ENCODE measurements at places on chromosomes 13 and 19.

GRCh38 chr13:22099585-22099984 is 428.7 kb downstream of the FGF9 start:
- no peaks in the 10 kb centered on the region for H3K4me1 ChIP-seq
- H3K4me3 ChIP-seq: no peak overlapping the region
- H3K27me3 ChIP-seq: no peaks in the 10 kb centered on the region
- no peaks in the 10 kb centered on the region for H3K36me3 ChIP-seq

- H3K4me3 ChIP-seq: no peak overlapping the region
- H3K36me3 ChIP-seq: no peaks in the 10 kb centered on the region
- H3K4me1 ChIP-seq: peaks cover 4% of the 10 kb centered on the region
- no peaks in the 10 kb centered on the region for H3K27me3 ChIP-seq
Observed at GRCh38 chr13:26881154-26881553, 120.6 kb upstream of the GPR12 start.

GRCh38 chr13:74056801-74057542 is 77.2 kb downstream of the KLF12 start:
- H3K27me3 ChIP-seq: no peaks in the 10 kb centered on the region
- no peak overlapping the region for H3K27ac ChIP-seq

DNA sequence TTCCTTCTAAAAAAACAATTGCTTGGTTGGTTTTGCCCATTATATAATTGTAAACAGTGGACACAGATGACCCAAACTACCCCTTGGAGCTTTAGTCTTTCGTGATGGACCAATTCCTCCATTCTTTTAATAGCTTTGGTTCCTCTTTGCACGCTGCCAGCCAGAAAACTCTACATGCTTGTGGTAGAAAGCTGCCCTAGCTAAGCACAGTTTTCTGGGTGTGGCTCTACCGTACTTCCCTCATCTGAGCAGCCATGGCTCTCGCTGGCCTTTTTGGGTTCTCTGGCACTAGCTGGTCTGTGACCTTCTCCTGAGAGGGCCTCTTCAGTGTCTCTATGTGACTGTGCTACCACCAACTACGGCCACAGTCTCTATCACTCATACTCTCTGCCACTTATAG is 29.9 kb upstream of the CEBPA start:
- no peak overlapping the region for H3K27ac ChIP-seq
- DNase-seq: no peak
- H3K36me3 ChIP-seq: no peaks in the 10 kb centered on the region
- no peaks in the 10 kb centered on the region for H3K27me3 ChIP-seq

GRCh38 chr13:61908906-61909615 is 493.4 kb upstream of the PCDH20 start:
- H3K4me3 ChIP-seq: no peak overlapping the region
- no peaks in the 10 kb centered on the region for H3K27me3 ChIP-seq
- H3K27ac ChIP-seq: no peak overlapping the region

- no peaks in the 10 kb centered on the region for H3K4me1 ChIP-seq
- no peaks in the 10 kb centered on the region for H3K36me3 ChIP-seq
- H3K27me3 ChIP-seq: no peaks in the 10 kb centered on the region
- no peak overlapping the region for H3K4me3 ChIP-seq
- no peak overlapping the region for H3K27ac ChIP-seq
- peak; percentile 40 for DNase-seq
Observed at GRCh38 chr13:35378939-35379338, 97.5 kb downstream of the MAB21L1 start.

DNA sequence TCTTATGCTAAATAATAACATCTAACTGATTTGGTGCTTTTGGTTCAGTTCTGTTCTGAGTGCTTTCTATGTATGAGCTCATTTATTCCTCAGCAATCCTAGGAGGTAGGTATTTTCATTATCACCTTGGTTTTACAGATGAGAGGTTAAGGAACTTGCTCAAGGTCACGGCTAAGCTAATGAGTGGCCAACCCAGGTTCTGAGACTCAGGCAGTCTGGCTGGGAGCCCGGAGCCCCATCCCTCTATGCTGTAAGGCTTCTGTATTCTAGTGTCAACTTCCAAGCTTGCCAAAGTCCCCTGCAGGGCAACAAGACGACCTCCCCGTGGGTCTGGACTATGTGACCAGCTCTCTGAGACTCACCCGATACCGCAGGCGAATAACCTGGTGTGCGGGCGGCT is 60.5 kb downstream of the PARP4 start:
- no peak for DNase-seq
- no peaks in the 10 kb centered on the region for H3K4me1 ChIP-seq
- H3K4me3 ChIP-seq: no peak overlapping the region
- no peaks in the 10 kb centered on the region for H3K27me3 ChIP-seq
- H3K27ac ChIP-seq: no peak overlapping the region

GRCh38 chr13:99144306-99144705 is 56.3 kb upstream of the UBAC2 start:
- no peaks in the 10 kb centered on the region for H3K4me1 ChIP-seq
- no peaks in the 10 kb centered on the region for H3K36me3 ChIP-seq
- no peak for DNase-seq
- H3K27ac ChIP-seq: no peak overlapping the region
- H3K4me3 ChIP-seq: no peak overlapping the region

- DNase-seq: peak; percentile 23
- no peak overlapping the region for H3K27ac ChIP-seq
- no peaks in the 10 kb centered on the region for H3K36me3 ChIP-seq
- H3K4me3 ChIP-seq: no peak overlapping the region
- H3K4me1 ChIP-seq: peaks cover 27% of the 10 kb centered on the region
Observed at GRCh38 chr19:31329819-31330218, 19.4 kb downstream of the TSHZ3 start.

- no peak overlapping the region for H3K4me3 ChIP-seq
- DNase-seq: peak; percentile 16
- peaks cover 3% of the 10 kb centered on the region for H3K27me3 ChIP-seq
- H3K36me3 ChIP-seq: no peaks in the 10 kb centered on the region
- no peak overlapping the region for H3K27ac ChIP-seq
- no peaks in the 10 kb centered on the region for H3K4me1 ChIP-seq
Observed at GRCh38 chr19:4208385-4209094, 20.8 kb upstream of the EBI3 start.

DNA sequence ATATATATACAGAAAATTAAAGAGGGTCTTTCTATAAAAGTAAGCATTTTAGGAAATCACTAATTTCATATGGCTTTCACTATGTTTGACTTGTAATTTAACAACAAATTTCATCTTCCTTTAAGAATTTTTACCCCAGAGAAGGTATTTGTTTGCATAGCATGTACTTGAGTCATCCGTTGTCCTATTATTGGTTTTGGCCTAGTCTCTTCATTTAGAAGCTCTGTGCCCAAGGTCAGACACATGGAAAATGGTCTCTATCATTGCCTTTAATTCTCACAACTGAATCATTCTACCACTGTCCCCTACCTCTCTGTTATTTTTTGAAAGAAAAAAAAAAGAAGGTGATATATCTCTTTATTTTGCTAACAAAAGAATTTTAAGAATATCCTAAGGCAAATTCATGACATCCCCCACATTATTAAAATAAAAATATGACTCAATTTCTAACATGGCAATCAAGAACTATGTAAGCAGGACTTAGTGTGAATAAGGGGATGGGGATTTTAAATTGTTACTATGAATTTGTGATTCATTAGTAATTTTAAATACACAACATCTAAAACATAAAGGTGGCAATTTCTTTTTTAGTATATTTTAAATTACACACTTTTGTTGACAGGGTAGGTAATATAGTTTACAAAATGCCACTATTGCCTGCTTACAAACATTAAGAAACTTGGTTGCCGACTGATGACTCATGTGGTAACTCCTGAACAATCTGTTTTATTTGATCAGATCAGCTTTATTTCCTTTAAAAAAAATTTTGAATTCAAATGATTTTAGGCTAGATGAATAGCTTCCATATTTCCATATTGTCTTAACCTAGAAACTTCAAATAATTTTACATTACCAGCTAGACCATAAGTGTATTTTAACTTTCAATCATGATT is 13.9 kb downstream of the SLITRK5 start:
- H3K4me1 ChIP-seq: peaks cover 6% of the 10 kb centered on the region
- DNase-seq: peak; percentile 46
- no peaks in the 10 kb centered on the region for H3K27me3 ChIP-seq
- no peak overlapping the region for H3K27ac ChIP-seq

- no peaks in the 10 kb centered on the region for H3K27me3 ChIP-seq
- no peak for DNase-seq
- no peak overlapping the region for H3K27ac ChIP-seq
Observed at GRCh38 chr13:107928762-107929161, 286.6 kb downstream of the LIG4 start.

GRCh38 chr19:14632286-14632685 is 42.4 kb downstream of the ADGRE3 start:
- H3K4me1 ChIP-seq: no peaks in the 10 kb centered on the region
- H3K27ac ChIP-seq: no peak overlapping the region
- DNase-seq: no peak
- H3K27me3 ChIP-seq: no peaks in the 10 kb centered on the region

GRCh38 chr13:113153810-113154748 is 4.4 kb upstream of the PROZ start:
- peak; percentile 39 for DNase-seq
- peaks cover 10% of the 10 kb centered on the region for H3K4me1 ChIP-seq
- H3K36me3 ChIP-seq: no peaks in the 10 kb centered on the region
- peak overlapping the region; percentile 63 for H3K27ac ChIP-seq
- no peaks in the 10 kb centered on the region for H3K27me3 ChIP-seq

DNA sequence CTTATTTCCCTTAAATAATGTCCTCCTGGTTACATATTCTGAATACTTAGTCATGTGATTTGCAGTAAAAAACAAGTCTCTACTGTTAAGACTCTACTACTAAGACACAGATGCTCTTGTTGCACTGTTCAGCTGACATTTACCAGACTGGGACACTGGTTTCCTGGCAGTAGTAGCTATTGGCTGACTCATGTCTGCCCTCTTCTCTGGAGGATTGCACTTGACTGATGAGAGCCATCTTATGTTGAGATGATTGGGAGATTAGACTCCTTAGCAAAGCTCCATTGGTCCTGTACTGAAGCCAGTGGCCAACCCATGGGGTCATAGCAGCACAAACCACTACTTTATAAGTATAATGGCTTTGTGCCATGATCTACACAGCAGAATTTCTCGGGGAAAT is 1672.6 kb upstream of the PCDH20 start:
- DNase-seq: peak; percentile 50
- H3K27ac ChIP-seq: no peak overlapping the region
- no peaks in the 10 kb centered on the region for H3K36me3 ChIP-seq
- peaks cover 3% of the 10 kb centered on the region for H3K4me1 ChIP-seq
- no peaks in the 10 kb centered on the region for H3K27me3 ChIP-seq

DNA sequence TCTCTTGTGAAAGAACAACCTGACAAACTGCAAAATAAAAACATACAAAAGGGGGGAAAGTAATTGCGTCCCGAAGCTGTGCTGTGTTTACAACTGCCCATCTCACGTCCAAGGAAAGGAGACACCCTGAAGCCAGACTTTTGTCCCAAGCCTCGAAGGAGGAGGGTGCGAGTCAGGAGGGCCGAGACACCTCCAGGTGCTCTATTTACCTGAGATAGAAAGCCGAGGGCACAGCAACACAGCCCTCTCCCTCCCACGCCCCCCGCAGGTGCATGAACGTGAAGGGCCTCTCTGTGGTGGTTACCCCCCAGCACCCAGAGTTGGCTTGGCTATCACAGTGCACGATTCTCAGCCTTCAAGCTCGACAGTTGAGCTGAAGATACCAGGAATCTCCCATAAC is 33.2 kb downstream of the NLRP13 start:
- H3K4me1 ChIP-seq: no peaks in the 10 kb centered on the region
- H3K27ac ChIP-seq: no peak overlapping the region
- no peak for DNase-seq
- H3K36me3 ChIP-seq: no peaks in the 10 kb centered on the region

- no peak overlapping the region for H3K4me3 ChIP-seq
- H3K4me1 ChIP-seq: no peaks in the 10 kb centered on the region
- no peak for DNase-seq
- no peak overlapping the region for H3K27ac ChIP-seq
Observed at GRCh38 chr19:51114087-51114729, 6.0 kb upstream of the CTU1 start.

DNA sequence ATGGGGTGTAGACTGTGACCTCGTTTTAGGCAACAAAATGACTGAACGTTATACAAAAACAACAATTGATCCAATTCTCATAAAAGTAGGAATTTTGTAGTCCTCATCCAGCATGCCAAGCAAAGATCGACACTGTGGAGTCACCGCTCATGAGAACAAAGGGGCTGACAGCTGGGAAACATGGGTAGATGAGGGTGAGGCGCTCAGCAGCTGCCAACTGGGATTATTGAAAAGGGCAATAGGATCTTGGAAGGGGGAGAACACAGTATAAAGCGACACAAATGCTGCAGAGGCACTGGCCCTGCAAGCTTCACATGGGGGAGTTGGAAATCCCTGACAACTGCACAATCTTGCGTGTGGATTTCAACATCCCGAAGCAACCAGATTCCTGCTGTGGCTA is 5.4 kb upstream of the ZNF765 start:
- no peak overlapping the region for H3K4me3 ChIP-seq
- no peaks in the 10 kb centered on the region for H3K36me3 ChIP-seq
- peaks cover 4% of the 10 kb centered on the region for H3K4me1 ChIP-seq
- no peak for DNase-seq
- H3K27me3 ChIP-seq: no peaks in the 10 kb centered on the region
- H3K27ac ChIP-seq: no peak overlapping the region

DNA sequence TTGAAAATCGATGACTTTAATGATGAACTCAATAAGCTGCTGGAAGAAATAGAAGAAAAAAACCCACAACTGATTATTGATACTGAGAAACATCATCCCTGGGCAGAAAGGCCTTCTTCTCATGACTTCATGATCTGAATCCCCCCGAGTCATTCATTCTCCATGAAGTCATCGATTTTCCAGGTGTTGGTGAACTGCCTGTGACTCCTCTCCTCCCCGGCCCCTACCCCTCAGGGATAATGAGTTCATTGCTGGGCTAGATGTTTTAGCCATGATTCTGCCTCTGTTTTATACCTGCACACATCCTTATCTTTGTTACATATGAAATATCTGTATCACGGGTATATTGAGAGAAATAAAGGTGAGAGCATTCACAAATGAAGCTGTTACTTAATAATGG is 34.6 kb downstream of the NLRP2 start:
- no peaks in the 10 kb centered on the region for H3K4me1 ChIP-seq
- H3K4me3 ChIP-seq: no peak overlapping the region
- no peak overlapping the region for H3K27ac ChIP-seq

- no peak overlapping the region for H3K4me3 ChIP-seq
- H3K27me3 ChIP-seq: no peaks in the 10 kb centered on the region
- no peak overlapping the region for H3K27ac ChIP-seq
- peaks cover 9% of the 10 kb centered on the region for H3K4me1 ChIP-seq
Observed at GRCh38 chr13:94063848-94064247, 415.6 kb downstream of the DCT start.

DNA sequence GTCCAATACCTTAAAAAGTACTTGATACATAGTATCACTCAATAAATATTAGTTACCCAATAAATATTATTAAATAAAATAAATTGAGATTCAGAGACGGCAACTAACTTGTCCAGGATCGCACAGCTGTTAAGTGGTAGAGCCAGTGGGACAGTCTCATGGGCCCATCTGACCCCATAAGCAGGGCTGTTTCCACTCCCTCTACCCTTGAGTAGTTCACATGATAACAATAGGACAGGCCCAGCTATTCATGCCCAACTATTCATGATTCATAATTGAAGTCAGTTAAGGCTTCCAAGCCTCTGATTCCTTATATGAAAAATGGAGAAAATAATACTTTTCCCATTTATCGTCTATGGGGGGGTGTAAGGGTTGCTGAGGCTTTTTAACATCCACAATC is 78.2 kb downstream of the C13orf42 start:
- DNase-seq: no peak
- H3K4me1 ChIP-seq: no peaks in the 10 kb centered on the region
- peaks cover 3% of the 10 kb centered on the region for H3K27me3 ChIP-seq
- H3K4me3 ChIP-seq: no peak overlapping the region
- H3K36me3 ChIP-seq: no peaks in the 10 kb centered on the region
